ENCODE measurements at places on chromosomes 1 and 21.

GRCh38 chr1:97739596-97740103 is 181.2 kb downstream of the DPYD start:
- DNase-seq, result no peak

DNA sequence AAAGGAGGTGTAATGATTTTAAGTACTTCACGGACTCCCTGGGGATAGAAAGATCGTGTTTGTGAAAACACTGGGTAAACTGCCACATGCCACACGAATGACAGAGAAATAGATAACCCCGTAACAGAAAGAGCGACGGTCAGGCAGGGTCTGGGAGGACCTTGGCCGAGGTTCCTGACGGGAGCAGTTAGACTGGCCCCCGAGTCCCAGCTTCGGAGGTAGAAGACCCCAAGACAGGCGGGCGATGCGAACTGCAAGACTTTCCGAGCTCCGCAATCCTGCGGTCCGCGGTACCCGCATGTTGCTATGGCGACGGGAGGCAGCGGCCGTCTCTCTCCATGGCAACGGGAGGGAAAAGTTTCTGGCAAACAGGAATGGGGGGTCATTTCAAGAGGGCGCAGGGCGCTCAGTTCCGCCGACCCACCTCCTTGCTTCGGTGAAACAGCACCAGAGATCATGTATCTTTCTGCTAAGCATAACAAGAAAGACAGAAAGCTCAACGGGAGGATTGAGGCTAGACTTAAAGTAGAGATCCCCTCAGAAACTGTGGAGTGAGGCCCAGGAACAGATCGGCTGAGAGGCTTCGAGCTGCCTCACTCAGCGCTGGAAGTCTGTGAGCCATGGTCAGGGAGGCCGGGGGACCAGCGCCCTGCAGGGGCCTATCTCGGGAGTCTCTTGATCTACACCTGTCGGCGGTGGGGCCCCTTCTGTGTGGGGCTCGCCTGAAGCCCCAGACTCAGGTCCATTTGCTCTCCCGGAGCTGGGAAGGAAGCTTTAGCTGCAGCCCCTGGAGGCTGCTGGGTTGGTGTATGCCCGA is 685 bp upstream of the SYT6 start:
- no peak for DNase-seq

DNA sequence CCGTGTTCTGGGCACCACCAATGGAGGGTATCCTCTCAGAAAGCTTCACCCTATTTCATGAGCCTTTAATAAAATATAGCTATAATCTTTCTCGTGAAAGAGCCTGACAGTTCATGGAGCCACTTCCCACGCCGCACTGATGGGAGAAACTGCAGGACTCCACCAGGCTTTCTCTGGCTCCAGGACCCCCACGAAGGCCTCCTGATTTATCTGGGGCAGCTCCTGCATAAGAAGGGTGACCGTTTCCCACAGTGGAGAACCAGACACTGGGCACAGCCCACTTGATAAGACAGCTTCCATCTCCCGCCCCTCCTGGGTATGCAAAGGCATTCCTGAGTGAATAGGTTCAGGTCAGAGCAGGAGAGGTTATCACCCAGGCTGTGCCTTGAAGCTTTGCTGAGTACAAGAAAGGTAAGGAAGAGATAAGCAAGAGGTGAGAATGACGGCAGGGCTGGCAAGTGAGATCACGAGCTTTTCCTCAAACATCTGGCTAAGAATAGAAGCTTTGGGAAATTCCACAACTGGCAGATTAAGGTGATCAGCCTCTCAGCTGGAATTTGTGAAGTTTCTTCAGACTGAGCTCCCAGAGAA is 499.8 kb downstream of the KIF26B start:
- DNase-seq, result no peak

- DNase-seq, result no peak
These were observed 58.8 kb downstream of the TOMM20 start for GRCh38 chr1:235069577-235070563.

DNA sequence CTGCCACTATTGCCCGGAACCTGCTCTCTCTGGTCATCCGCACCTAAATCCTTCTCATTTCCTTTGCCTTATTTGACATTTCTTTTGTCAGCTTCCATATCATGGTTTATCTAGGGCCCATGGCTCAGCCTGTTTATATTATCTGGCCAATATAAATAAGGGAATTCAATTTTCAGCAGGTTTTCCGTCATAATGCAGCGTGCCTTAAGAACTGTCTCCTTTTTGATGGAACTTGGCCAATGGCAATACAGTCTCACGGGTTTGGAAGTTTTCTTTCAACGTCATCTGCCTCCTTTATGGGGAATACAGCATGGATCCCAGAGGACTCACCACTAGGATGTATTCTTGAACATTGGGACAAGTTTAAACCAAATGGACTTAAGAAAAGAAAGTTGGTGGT is 77.8 kb upstream of the KIAA0040 start:
- no peak for DNase-seq

- DNase-seq, result no peak
These were observed 10.5 kb downstream of the C1orf116 start for GRCh38 chr1:207021876-207022596.

GRCh38 chr1:24252185-24252780 is 65.2 kb upstream of the IFNLR1 start:
- no peak for DNase-seq

GRCh38 chr1:66182551-66183178 is 351.3 kb upstream of the SGIP1 start:
- no peak for DNase-seq

DNA sequence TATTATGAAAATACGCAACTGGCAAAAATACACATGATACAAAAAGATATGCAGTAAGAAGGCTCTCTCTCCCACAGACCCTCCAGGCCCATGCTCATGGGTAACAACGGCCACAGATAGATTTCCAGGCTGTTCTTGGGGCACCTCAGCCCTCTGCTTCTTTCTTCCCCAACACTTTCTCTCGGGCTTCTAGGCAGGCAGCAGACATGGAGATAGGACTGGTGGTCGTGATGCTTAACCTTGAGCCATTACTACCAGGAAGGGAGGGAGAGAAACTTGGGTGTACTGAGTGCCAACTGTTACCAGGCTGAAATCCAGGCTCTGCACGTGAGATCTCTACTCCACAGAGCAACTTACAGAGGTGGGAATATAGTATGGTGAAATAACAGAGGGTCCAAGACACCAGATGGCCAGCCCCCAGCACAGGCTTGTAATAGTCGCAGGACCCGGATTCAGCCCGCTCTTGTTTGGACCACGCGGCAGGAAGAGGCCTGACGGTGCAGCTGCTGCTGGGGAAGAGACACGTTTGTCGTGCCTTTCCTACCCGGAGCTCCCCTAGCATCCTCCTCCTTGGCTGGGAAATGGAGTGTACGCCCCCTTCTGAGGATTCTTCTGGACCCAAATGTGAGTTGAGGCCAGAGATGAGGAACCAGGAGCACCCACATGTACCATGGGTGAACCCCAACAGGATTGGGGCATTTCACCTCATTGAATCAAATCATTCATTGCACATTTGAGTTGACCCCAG is 441.1 kb upstream of the VAMP3 start:
- no peak for DNase-seq

DNA sequence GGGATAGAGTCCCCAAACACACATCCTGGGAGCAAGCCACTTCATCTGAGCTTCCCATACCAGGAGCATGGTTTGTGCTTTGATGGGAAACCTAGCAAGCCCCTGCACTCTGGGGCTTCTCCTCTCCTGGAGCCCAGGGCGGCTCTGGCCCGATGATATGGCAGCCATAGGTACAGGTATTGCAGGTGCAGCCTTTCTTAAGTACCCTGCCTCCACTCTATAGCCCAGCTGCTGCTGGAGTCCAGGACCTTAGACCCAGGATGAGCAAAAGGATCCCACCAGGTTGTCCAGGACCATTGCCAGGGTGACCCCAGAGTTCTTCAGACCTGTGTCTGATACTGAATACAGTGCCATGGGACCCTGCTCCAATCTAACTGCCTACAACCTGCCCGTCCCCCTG is 4.2 kb downstream of the C1orf226 start:
- no peak for DNase-seq

DNA sequence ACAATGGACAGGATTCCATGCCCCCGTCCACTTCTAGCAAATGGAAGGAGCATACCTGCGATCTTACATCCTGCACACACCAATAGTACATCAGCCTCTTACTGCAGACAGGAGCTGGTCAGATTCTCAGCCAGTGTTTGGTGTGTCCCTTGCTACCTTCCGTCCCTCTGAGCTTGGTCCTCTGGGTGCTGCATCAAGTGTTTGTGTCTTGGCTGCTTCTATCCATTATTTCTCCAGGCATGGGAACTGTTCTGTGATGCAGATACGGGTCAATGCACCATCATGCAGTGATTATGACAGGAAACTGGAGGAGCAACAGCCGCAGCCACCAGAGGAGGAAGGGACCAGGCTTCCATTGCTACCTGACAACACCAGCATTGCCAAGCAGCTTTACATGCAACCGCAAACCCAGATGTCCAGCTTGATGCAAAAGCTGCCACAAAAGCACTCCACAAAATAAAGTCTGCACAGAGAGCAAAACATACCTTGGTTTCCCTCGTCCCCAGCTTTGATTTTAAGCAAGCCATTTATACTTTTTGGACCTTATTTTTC is 21.9 kb upstream of the OVAAL start:
- DNase-seq, result no peak

DNA sequence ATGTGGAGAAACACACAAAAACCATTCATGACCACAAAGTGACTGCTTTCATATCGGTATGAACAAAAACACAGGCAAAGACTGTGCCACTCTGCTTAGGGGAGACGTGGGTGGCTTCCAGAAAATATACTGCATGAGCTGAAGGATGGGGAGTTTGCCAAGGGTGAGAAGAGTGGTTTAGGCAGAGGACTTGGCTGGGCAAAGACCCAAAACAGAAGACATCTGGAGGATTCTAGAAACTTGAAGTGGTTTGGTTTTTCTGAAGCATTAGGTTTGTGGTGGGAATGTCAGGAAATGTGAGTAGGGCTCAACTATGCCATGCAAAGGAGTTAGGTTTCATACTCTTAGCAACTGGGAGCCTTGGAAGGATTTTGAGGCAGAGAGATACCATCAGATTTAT is 26.6 kb upstream of the DNM3 start:
- no peak for DNase-seq

DNA sequence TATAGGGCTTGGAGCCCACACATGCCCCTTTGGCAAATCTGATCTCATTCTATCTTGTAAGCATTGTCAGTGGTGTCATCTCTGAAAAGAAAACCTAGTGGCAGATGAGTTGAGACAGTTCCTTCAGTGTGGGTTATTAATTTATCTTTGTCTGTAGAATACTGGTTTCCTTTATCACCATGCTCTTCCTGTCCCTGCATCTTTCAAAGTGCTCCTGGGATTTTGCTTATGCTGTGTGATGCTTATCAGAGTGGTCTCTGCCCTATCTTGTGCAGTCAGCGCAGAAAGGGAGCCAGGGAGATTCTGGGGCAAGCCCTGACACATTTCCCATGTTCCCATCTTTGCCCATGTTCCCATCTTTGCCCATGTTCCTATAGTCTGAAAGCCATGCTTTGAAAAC is 402.9 kb downstream of the RWDD3 start:
- DNase-seq, result no peak

- no peak for DNase-seq
These were observed 9.7 kb upstream of the AGO1 start for GRCh38 chr1:35873243-35873750.

DNA sequence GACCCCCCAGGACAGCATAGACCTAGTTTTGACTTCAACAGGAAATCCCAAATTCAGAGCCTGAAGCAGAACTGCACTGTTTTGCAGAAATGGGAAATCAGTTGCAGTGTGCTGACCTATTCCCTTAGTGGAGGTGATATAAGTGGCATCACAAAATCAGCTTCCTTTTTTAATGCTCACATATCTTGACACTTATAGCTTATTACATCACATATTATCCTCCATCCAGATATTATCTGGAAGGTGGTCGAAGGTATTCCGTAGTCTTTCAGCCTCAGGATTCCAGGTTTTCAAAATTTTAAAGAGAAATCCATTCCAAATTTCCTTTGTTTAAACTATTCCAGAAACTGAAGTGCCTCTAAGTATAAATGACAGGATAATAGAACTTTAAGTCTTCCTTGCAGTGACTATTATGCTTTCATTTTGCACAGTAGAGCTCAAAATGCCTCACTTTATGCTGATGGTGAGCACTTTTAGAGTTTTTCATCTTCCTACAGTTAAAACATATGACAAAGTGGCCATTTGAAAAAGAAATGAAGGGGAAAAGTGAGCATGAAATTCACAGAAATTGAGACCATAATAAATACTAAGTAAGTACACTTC is 106.4 kb upstream of the DPYD start:
- DNase-seq, result no peak

DNA sequence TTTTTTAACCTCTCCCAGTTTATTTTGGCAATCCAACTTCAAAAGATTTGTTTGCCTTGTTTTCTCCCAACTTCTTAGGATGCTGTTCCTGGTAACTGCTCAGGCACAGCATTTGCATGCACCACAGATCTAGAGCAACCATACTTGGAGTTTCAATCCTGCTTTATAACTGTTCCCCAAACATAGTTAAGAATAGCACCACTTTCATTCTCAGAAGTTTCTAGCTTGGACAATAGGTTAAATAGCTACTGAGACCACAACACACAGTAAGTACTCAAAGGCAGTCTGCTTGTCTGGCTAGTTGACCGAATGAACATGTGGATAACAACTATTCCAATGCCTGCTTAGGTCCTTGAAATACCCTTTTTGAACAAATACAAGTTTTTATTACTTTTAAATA is 76.8 kb downstream of the FOXJ3 start:
- DNase-seq, result no peak

DNA sequence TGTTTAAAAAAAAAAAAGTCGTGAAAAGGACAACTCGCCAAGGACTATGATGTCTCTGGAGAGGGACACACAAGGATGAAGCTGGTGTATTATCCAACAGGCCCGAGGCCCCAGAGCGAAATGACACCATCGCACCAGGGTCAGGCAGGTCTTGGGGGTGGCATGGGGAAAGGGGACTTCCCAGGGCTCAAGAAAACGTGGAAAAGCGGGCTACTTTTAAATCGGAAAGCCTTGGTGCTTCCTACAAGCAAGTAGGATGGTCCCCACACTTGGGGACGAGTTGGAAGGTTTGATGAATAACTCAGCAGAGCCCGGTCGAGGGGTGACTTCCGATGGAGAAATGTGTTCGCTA is 505 bp upstream of the GNPAT start:
- no peak for DNase-seq

- no peak for DNase-seq
These were observed 896 bp downstream of the KANK4 start for GRCh38 chr1:62318320-62318755.

DNA sequence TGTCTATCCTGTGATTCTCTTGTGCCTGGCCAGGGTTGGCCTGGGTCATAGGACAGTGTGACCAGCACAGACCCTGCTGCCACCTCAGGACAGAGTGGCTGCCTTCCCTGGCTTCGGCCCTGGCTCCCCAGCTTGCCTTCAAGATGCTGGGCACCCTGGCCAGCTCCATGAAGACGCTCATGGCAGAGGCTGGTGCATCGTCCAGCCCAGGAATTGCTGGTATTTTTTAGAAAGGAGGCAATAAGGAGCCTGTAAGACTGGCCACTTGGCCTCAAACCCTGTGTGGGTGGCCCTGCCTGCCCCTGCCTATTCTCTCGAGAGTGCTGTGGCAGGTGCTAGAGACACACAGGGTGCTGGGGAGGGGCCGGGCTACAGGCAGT is 70.4 kb upstream of the ACTRT2 start:
- no peak for DNase-seq

GRCh38 chr1:65980237-65980636 is 187.5 kb downstream of the PDE4B start:
- no peak for DNase-seq

GRCh38 chr1:225026701-225027100 is 97.2 kb downstream of the DNAH14 start:
- DNase-seq, result no peak

- no peak for DNase-seq
These were observed 4.1 kb downstream of the OLFML3 start for GRCh38 chr1:113983391-113983790.

GRCh38 chr1:227546598-227547309 is 16.6 kb upstream of the ZNF678 start:
- DNase-seq, result no peak
